Thoracic aorta (tissue), 2 donors: ENCODE measurements at places on chromosomes 2 and 18. TPM values are rescaled to one million over a fixed set of nuclear protein-coding genes. Genes with fewer than 3 reads are reported as not detected.
A peak's percentile ranks its signal among the peaks of the same experiment; 100 is the strongest.

Gene ZNF236
- total RNA-seq = 22.5 TPM

Gene CCDC102B
- 24.6 TPM for total RNA-seq

GRCh38 chr2:85728883-85729824 lies 24.6 kb upstream of the ATOH8 start:
- DNase-seq = peak; percentile 60

- DNase-seq = no peak
Measured at GRCh38 chr18:286515-287310, 18.9 kb upstream of the THOC1 start.

GRCh38 chr2:776487-776886 lies 99.3 kb upstream of the TMEM18 start:
- DNase-seq = no peak

DNA sequence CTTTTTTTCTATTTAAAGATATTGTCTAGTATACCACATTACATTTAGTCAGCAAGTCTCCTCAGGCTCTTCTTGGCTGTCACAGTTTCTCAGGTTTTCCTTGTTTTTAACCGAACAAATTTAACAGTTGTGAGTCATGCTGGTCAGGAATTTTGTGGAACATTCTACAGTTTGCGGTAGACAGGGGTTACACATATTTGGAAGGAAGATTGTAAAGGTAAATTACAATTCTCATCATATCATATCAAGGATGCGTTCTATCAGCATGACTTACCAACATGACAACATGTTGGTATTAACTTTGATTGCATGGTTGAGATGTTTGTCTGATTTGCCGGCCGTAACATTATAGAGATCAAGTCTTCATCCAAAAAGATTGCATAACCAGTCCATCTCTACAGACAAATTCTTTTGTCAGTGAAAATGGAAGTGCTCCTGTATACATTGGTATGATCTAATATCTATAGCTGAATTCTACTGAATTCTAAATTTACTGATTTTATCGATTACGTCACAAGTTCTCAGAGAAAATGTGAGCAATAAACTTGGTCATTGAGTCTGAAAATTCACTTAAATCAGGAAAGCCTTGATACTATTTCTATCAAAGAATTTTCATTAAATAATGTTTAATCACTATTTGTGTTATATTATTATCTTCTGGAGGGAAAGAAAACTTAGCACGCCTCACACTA lies 664.4 kb upstream of the SLC8A1 start:
- no peak for DNase-seq

DNA sequence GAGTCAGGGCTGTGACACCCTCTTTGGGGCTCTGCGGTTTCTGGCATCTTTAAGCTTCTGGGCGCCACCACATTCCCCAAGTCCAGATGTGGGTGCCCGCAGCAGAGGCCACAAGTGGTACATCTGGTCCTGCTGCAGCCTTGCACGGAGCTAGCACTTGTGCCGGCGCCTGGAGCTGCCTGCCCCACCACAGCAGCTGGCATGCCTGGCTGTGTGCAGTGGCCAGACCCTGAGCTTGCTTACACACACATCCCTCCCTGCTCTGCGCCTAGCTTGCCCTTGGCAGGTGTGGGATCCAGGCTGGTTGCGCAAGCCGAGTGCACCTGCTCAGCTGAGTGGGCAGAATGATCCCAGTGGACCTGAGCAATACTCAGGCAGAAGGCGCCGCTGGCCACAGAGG lies 27.3 kb downstream of the SLC4A10 start:
- DNase-seq = no peak

Gene TCF7L1
- 8.8 TPM for total RNA-seq

- DNase-seq = no peak
Measured at GRCh38 chr2:113070606-113070975, 2.8 kb downstream of the IL1F10 start.

GRCh38 chr2:169002161-169002738 lies 28.9 kb downstream of the ABCB11 start:
- DNase-seq = no peak

DNA sequence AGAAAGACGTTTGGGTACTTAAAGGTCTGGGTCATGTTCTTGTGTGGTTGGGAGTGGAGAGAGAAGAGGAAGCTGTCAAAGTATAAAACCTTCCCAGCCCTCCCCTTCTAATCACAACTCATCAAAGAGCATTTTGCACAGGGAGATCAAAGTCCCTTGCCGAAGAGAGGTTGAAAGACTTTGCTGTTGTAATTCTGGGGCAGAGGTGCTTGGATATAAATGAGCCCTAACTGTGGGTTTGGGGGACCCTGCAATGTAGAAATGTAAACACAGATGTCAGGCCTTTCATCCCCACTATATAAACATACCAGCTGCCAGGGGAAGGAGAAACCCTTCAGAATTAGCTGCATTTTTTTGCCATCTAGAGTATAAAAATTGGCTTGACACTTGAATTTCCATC lies 182.1 kb downstream of the ETAA1 start:
- no peak for DNase-seq

GRCh38 chr2:49165662-49166061 lies 11.3 kb upstream of the FSHR start:
- no peak for DNase-seq

DNA sequence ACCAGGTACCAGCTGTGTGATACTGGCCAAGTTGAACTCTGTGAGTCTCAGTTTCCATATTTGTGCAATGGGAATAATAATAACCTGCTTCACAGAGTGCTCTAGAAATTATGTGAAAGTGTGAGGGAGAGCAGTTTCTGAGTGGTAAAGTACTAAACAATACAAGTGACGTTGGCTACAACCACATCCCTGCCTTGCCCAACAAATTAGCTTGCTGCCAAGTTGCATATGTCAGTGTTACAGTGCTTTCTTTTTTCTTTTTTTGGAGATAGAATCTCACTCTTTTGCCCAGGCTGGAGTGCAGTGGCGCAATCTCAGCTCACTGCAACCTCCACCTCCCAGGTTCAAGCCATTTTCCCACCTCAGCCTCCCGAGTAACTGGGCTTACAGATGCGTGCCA lies 533.6 kb upstream of the MEX3C start:
- DNase-seq = no peak

DNA sequence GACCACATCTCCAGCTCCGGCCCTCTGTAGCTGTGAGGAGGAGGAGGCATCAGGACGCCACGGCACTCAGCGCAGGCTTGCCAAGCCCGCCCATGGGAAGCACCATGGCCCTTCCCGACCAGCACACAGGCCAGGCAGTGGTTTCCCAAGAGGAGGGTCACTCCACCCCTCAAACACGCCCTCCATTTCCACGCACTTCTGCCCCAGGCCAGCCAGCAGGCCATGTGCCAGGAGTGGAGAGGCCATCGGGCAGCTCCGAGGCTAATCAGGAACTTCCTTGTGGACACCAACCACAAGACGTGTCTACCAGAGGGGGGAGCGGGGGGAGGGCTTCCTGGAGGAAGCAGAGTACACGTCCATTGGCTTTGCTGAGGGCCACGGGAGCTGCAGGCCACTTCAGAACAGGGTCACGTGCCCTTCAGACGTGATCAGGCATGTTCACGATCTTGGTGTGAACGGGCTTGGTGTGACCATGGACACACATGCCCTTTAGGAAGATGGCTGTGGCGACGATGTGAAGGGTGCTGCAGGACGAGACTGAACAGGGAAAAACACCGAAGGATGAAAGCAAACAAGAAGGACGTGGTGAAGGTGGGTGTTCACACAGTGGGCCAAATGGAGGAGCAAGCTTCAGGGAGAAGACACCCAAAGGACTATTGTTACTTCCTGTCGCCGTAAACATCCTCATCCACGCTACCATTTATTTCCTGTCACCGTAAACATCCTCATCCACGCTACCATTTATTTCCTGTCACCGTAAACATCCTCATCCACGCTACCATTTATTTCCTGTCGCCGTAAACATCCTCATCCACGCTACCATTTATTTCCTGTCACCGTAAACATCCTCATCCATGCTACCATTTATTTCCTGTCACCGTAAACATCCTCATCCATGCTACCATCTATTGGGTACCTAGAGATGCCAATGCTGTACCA lies 6.5 kb upstream of the MTERF4 start:
- no peak for DNase-seq

Gene ELOA2
- not detected for total RNA-seq

DNA sequence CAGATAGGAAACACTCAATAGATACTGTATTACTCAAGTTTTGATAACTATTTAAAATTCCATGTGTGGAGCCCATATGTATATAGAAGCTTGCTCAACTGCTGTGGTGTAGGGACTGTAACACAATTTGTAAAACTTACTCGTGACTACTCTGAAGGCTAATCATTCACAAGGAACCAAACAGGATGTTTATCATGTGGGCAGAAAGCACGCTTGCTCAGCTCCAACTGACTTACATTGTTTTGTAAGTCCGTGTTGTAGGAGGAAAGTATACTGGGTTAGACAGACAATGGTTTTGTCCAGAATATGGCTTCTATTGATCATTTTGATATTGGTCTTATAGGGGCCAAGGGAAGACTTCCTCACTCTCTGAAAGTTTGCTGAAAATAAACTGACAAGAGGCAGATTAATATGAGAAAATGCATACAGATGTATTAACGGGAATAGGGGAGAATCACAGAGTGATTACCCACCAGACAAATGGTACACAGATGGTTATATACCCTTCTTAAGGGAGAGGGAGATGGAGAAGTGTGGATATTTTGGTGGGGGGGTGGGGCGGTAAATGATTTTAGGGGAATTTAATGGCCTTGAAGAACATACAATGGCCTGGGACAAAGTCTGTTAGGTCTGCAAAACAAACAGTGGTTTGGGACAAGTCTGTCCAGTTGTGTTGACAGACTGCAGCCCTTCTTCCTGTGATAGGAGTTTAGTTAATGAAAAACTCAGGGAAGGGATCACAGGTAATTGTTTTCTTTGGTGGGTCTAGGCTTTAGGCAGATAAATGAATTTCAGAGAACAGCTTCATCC lies 259.3 kb upstream of the SP5 start:
- DNase-seq = no peak

Gene EIF2AK3
- 23.8 TPM for total RNA-seq

Gene REG3G
- total RNA-seq = not detected

- DNase-seq = no peak
Measured at GRCh38 chr18:57965246-57965645, 78.8 kb upstream of the NEDD4L start.

DNA sequence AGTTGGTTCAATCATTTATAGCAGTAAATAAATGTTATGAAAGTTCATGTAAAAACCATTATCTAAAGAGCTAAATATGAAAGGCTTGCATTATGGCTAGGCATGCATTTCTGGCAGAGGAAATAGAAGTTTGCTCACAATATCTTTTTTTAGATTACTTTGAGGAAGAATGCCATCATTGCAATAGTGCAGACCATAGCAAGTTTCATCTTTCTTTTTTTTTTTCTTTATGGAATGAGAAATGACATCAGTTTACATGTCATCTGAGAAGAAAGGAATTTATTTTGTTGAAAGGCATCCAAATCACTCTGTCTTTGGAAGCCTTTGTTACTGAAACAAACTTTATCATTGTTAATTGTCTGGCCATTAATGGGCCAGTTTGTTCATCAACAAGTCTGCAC lies 74.5 kb upstream of the NCKAP5 start:
- no peak for DNase-seq

Gene KCNIP3
- total RNA-seq = 22.1 TPM

Gene TMEM169
- total RNA-seq = not detected

DNA sequence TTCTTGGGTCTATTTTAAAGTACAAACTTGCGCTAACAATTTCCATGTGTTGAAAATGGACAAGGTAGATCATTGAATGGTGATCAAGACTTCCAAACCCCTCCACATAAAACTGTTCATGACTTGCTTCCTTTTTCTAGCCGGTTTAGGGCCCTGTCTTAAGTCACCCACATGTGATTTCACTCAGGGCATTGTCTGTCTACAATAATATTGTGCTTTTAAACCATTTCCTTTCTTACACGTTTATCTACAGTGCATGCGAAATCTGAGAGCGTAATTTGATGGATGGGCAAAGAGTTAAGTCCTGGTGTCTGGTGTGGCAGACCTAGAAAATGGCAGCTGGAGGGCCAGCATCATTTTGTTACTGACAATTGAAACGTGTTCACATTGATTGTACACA lies 2.0 kb upstream of the ZNF516 start:
- DNase-seq = no peak

DNA sequence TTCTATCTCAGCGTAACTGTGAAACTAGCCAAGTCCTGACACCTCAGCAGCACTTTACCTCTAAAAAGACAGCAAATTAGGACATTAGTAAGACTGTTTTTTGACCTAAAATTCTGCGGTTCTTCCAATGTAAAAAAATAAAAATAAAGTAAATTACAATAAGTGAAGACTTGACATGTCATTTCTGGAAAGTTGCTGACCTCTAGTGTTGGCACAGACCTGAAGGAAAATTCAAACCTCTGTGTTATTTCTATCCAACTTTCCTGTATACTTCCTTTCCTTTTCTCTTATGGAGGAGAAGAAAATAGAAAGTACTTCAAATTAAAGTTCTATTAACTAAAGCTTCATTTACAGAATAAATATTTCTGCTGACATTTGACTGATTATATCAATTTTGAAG lies 110.6 kb downstream of the TMEM182 start:
- DNase-seq = no peak

DNA sequence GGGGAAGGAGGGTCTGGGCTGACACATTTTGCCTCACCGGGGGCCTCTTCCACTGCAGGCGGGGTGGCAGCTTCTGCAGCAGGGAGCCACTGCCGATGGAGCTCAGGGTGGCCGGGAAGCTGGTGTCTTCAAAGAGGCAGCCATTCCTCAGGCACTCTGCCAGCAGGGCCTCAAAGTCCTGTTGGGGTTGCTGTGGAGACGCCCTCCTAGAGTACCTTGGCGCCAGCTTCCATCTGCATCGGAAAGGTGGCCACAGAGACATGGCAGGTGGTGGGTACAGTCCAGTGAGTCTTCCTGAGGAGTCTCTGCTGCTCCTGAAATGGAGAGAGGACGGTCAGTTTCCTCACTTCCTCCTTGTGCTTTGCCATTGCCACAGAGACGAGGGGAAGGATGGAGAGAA lies 12.1 kb downstream of the CAPN14 start:
- DNase-seq = no peak

- no peak for DNase-seq
Measured at GRCh38 chr2:42050703-42051542, 3.1 kb downstream of the PKDCC start.
